Smooth muscle cell of the pulmonary artery (primary cell): ENCODE measurements at places on chromosomes 6 and 20. TPM values are rescaled to one million over a fixed set of nuclear protein-coding genes. Genes with fewer than 3 reads are reported as not detected.

Gene SMIM29
- 27.0 and 36.0 TPM in 2 replicates for total RNA-seq

Gene DCDC2
- total RNA-seq = 0.03 TPM in 1 of 2 replicates, not detected in the other

Gene ZC2HC1B
- total RNA-seq = not detected in 2 replicates

Gene MRPS18B
- total RNA-seq = 34.9 and 35.4 TPM in 2 replicates

Gene OR2J3
- not detected in 2 replicates for total RNA-seq

Gene MYBL2
- 1.3 and 2.4 TPM in 2 replicates for total RNA-seq

Gene ZNF831
- total RNA-seq = not detected in 2 replicates

Gene PTCRA
- total RNA-seq = not detected in 2 replicates

Gene FAM83C
- not detected in 2 replicates for total RNA-seq
